Activated CD4-positive, alpha-beta memory T cell treated with anti-CD3 and anti-CD28 coated beads, Interleukin-2, amount 10 ng/mL, durations not matched to agents 7 days and 5 days (primary cell): ENCODE measurements at places on chromosomes 4 and X. TPM values are rescaled to one million over a fixed set of nuclear protein-coding genes. Genes with fewer than 3 reads are reported as not detected.

The GK gene
- 34.2 TPM for total RNA-seq

The CENPVL2 gene
- total RNA-seq, result not detected

- DNase-seq, result no peak
- no peak overlapping the region for H3K27ac ChIP-seq
- no peaks in the 10 kb centered on the region for H3K36me3 ChIP-seq
- no peaks in the 10 kb centered on the region for H3K4me1 ChIP-seq
Measured at GRCh38 chr4:95106408-95106928, 348.7 kb downstream of the BMPR1B start.

DNA sequence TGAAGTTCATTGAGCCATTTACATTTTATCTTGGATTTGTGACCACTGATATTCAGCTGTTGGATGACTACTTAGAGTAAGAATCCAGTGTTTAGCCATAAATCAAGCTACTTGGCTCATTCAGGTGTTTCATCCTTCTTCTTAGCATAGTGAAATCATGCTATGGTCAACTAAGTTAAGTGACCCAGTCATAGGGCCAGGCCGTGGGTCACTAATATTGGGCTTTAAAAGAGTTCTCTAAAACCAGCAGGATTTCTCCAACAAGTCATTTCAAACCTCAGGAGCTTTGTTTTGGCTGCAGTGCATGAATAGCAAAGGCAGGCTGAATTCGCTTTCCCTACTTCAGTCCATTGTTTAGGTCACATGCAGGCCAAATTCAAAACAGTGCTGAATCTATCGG lies 181.0 kb downstream of the MAML3 start:
- H3K27me3 ChIP-seq, result peaks cover 2% of the 10 kb centered on the region
- DNase-seq, result no peak
- H3K4me1 ChIP-seq, result peaks cover 37% of the 10 kb centered on the region
- no peak overlapping the region for H3K4me3 ChIP-seq
- no peak overlapping the region for H3K27ac ChIP-seq

DNA sequence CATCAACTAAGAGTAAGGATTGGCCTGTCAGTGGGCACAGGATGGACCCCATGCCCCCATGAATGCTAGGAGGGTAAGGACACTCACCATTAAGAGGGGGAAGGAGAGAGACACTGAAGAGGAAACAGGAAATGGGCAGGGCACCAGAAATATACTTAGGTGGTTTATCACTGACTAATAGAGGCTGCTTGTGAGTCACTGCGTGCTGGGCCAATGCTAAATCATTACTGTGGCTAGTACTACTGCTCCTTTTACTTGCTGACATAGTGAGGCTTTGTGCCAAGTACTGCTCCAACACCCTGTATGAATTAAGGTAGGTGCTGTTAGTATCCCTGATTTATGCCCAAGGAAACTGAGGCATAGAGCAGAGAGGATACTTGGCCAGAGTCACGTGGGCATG lies 130.4 kb upstream of the FRMPD4 start:
- H3K36me3 ChIP-seq, result no peaks in the 10 kb centered on the region
- DNase-seq, result no peak
- no peaks in the 10 kb centered on the region for H3K27me3 ChIP-seq
- no peak overlapping the region for H3K27ac ChIP-seq
- no peak overlapping the region for H3K4me3 ChIP-seq

DNA sequence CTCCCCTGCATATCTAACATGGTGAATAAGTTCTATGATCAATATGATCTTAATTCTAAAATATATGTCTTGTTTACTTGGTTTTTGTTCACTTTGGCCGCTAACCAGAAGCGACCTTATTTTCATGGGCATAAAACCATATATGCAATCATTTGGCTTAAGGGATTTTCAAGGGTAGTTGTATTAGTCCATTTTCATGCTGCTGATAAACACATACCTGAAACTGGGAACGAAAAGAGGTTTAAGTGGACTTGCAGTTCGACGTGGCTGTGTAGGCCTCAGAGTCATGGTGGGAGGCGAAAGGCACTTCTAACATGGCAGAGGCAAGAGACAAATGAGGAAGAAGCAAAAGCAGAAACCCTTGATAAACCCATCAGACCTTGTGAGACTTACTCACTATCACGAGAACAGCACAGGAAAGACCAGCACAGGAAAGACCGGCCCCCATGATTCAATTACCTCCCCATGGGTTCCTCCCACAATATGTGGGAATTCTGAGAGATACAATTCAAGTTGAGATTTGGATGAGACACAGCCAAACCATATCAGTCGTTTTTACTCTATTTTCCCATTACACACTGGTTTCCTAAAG lies 114.3 kb upstream of the CPEB2 start:
- peaks cover 5% of the 10 kb centered on the region for H3K27me3 ChIP-seq
- H3K27ac ChIP-seq, result no peak overlapping the region
- no peaks in the 10 kb centered on the region for H3K4me1 ChIP-seq
- DNase-seq, result no peak
- H3K4me3 ChIP-seq, result no peak overlapping the region

GRCh38 chr4:16865897-16866283 lies 32.6 kb downstream of the LDB2 start:
- H3K4me1 ChIP-seq, result no peaks in the 10 kb centered on the region
- no peak overlapping the region for H3K27ac ChIP-seq
- no peaks in the 10 kb centered on the region for H3K36me3 ChIP-seq
- DNase-seq, result no peak
- no peak overlapping the region for H3K4me3 ChIP-seq
- H3K27me3 ChIP-seq, result no peaks in the 10 kb centered on the region
